ENCODE measurements at places on chromosomes 5 and 9. TPM values are rescaled to one million over a fixed set of nuclear protein-coding genes. Genes with fewer than 3 reads are reported as not detected.

DNA sequence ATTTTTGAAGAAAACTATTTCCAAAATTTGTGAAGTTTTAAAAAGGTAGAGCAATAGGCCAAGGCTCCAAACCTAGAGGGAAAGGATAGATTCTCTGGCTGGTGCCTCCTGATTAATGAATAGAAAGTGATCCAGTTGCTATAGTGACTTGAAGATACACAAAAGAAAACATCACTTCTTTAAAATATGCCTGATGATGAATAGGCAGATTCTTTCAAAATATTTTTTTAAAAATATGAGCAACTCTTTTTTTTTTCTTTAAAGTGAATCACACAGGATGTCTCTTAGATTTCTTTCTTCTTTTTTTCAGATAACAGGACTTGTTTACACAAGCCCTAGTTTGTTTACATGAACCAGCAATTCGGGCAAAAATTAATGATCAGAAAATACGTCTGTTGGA, 124.4 kb downstream of the RFK start:
- no peaks in the 10 kb centered on the region for H3K27me3 ChIP-seq
- no peak overlapping the region for H3K27ac ChIP-seq
- H3K4me1 ChIP-seq: no peaks in the 10 kb centered on the region
- no peaks in the 10 kb centered on the region for H3K36me3 ChIP-seq

Gene DIAPH1
- total RNA-seq: 101 TPM

- no peak overlapping the region for H3K4me3 ChIP-seq
- no peak overlapping the region for H3K27ac ChIP-seq
- peaks cover 7% of the 10 kb centered on the region for H3K27me3 ChIP-seq
- no peak for DNase-seq
- H3K4me1 ChIP-seq: no peaks in the 10 kb centered on the region
- H3K36me3 ChIP-seq: no peaks in the 10 kb centered on the region
Observed at GRCh38 chr9:14006386-14007187, 307.4 kb downstream of the NFIB start.

DNA sequence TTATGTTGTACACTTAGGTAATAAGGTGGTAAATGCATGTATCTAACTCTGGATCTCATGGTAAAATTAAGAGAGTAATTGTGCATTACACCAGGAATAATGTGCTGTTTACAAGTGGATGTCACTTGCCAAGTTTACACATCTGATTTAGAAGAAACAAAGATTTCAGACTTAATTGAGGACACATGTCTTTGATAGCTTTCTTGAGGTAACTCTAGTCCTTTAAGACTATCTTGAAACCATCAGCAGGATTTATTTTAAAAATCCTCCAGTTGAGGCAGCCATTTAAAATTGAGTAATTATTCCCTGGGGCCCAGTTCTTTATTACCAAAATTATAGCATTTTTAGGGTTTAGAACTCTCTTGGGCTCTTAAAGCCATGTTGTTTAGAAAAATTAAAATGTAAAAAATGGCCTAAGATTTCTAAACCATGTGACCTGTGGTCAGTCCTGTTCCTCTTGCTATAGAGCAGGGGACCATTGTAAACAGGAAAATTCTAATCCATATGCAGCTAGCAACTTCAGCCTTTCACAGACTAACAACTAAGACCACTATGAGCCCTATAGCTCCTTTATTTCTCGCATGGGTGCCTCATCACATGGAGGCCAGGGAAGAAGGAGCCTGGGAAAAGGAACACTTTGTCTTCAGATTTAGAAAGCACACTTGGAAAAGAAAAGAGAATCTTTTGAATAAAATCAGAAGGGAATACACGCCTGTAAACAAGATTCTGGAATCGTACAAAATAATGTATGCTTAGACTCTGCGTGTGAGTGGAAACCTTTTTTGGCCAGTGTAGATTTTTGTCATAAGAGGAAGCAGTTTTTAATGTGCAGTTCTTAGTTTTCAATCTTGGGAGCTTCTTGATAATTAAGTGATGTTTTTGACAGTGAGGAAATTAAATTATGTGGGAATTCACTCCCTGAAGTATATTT, 71.2 kb downstream of the ZSWIM6 start:
- H3K27me3 ChIP-seq: no peaks in the 10 kb centered on the region
- no peak for DNase-seq
- no peak overlapping the region for H3K4me3 ChIP-seq
- H3K4me1 ChIP-seq: peaks cover 52% of the 10 kb centered on the region
- H3K36me3 ChIP-seq: no peaks in the 10 kb centered on the region

DNA sequence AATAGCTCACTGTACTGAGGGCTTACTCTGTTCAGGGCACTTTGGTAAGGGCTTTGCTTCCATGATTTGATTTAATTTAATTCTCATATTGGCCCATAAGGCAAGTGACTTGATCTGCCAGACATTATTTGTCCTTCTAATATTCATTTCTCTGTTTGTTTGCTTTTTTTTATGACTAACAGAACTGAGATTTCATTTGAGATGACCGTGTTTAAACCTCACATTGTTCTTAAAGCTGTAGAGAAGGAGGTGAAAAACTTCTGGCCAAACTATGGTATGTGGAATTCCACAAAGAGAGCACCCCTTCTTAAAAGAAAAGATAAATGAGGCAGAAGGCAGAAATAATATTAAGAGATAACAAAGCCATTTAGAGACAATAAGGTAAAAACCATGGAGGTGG, 775.6 kb upstream of the ACO1 start:
- no peak overlapping the region for H3K4me3 ChIP-seq
- no peak overlapping the region for H3K27ac ChIP-seq
- no peaks in the 10 kb centered on the region for H3K36me3 ChIP-seq
- H3K27me3 ChIP-seq: no peaks in the 10 kb centered on the region
- no peak for DNase-seq
- H3K4me1 ChIP-seq: no peaks in the 10 kb centered on the region

Gene LRRC14B
- total RNA-seq: not detected

GRCh38 chr9:71752352-71752751, 16.0 kb downstream of the CEMIP2 start:
- H3K27ac ChIP-seq: no peak overlapping the region
- H3K4me3 ChIP-seq: no peak overlapping the region
- no peaks in the 10 kb centered on the region for H3K27me3 ChIP-seq
- H3K36me3 ChIP-seq: peaks cover 24% of the 10 kb centered on the region
- DNase-seq: no peak

Gene CD14
- 1.0 TPM for total RNA-seq

Gene PRRT1B
- not detected for total RNA-seq

DNA sequence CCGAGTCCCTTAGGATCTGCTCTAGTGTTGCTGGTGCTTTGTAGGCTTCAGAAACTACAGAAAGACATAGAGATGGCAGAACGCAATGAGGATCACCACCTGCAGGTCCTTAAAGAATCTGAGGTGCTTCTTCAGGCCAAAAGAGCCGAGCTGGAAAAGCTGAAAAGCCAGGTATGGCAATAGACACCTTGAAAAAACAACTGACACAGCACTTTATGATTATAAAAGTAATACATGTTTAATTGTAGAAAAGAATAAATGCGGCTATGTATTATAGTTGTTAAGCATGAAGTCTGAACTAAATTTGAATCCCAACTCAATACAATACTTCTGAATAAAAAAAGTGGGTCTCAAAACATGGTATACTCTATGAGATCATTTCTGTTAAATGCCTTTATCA, 43.7 kb downstream of the RAB14 start:
- peaks cover 26% of the 10 kb centered on the region for H3K36me3 ChIP-seq
- no peak overlapping the region for H3K4me3 ChIP-seq
- no peak overlapping the region for H3K27ac ChIP-seq
- H3K4me1 ChIP-seq: peaks cover 31% of the 10 kb centered on the region

- peak; percentile 97 for DNase-seq
- peak overlapping the region; percentile 74 for H3K4me3 ChIP-seq
- peaks cover 55% of the 10 kb centered on the region for H3K4me1 ChIP-seq
- peaks cover 2% of the 10 kb centered on the region for H3K27me3 ChIP-seq
Observed at GRCh38 chr5:159975462-159976019, 33.4 kb upstream of the TTC1 start.

DNA sequence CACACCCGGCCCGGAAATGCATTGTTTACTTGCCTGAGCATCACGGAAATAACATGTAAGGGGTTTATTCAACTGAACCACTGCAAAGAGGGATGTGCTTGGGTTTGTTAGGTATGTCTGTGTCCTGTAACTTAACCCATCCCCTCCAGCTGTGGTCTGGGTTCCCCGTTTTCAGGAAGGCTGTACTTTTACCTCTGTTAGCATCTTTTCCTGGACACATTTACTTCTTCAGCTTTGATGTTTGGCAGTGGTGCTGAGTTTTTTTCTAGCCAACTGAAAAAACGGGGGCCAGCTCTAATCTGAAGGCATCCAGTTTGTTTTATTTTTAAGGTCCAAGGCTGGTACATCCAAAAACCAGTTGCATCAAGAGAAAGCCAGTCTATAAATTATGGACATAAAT, 561.8 kb downstream of the BNC2 start:
- DNase-seq: no peak
- peaks cover 10% of the 10 kb centered on the region for H3K27me3 ChIP-seq
- no peaks in the 10 kb centered on the region for H3K4me1 ChIP-seq
- H3K27ac ChIP-seq: no peak overlapping the region
- H3K36me3 ChIP-seq: no peaks in the 10 kb centered on the region

GRCh38 chr5:100722657-100723056, 180.4 kb downstream of the ST8SIA4 start:
- DNase-seq: no peak
- H3K27me3 ChIP-seq: no peaks in the 10 kb centered on the region
- no peaks in the 10 kb centered on the region for H3K4me1 ChIP-seq
- no peak overlapping the region for H3K4me3 ChIP-seq
- H3K36me3 ChIP-seq: no peaks in the 10 kb centered on the region
